ENCODE measurements at places on chromosomes 11 and 22.
A peak's percentile ranks its signal among the peaks of the same experiment; 100 is the strongest.

GRCh38 chr11:82007521-82007920, 726.1 kb downstream of the FAM181B start:
- no peak for DNase-seq

- DNase-seq, result no peak
Measured at GRCh38 chr11:97996762-97997161, 1024.0 kb upstream of the CNTN5 start.

GRCh38 chr11:74021998-74022397, 13.1 kb upstream of the UCP3 start:
- DNase-seq, result no peak

- no peak for DNase-seq
Measured at GRCh38 chr11:95570845-95571244, 218.7 kb downstream of the FAM76B start.

DNA sequence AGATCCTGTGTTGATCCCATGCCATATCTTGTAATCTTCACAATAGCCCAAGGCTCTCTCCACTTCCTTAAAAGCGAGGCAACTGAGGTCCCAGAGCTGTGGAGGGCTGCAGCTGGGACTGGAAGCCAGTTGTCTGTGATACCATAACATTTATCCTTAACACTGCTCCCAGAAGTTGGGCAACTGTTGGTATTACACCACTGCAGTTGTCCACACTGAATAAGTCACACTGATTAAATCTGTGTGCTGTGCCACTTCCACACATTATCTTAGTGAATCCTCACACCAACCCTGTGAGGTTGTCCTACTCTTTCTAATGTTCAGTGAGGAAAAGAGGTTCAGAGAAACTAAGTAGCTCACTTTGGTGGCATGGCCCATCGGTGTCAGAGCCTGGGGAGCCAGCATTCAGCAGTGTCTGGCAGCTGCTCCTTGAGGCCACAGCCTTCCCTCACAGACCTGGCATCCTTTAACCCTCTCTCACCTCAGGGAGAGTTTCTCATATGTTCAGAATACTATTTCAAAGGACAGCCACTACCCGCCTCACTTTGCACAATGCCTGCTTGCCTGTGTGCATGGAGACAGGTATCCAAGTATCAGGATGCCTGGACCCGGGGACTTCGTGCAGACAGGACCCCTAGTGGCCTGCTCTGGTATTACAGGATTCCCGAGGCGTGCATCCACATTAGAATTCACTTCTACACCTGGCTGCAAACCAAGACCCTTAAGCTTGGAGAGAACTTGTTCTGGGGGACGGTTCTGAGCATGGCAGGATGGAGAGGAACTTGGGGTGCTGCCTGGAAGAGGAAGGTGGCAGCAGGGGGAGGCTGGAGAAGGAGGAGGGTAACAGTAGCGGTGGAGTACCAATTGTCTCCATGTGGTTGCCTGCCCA, 221.9 kb upstream of the TBCEL start:
- peak; percentile 46 for DNase-seq

- DNase-seq, result no peak
Measured at GRCh38 chr22:25651332-25652085, 87.0 kb downstream of the GRK3 start.

DNA sequence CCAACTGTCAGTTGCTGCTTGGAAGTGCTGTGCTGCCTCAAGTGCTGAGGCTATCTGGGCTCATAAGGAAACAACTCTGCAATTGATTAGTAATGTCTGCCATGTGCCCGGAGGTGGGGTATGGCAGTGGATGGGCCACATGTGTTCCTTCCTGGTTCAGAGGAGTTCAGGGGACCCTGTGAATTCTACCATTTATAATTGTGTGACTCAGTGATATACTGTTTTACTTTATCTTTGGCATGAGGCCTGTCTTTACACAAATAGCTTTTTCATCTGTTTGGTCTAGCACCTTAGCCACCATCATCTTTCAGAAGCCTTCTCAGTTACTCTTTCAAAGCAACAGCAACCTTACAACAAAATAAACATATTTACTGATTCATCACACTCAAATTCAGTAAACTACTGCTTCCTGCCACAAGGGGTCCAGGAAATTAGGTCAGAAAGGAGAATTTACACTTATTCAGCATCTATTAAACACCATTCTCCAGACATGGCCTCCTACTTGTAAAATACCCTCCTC, 20.9 kb downstream of the DKK3 start:
- no peak for DNase-seq

GRCh38 chr11:69868871-69869270, 49.7 kb upstream of the FGF3 start:
- DNase-seq, result no peak

DNA sequence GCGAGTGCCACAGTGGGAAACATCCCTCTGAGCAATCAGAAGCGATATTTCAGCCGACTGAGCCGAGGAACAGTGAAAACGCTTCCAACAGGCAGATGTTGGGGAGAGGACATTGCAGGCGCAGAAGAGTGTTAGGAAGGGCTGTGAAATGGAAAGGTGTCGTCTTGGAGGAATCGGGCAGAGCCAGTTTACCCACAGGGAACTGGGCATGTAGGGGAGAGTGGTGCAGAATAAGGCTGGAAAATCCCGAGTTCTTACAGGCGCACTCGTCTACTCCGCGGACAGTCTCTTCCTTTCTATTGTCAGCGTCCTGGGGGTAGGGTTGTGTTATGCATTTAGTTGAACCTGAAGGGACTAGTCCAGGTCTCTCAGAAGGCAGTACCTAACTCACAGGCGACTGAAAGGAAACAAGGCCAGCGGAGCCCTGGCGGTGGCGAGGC, 1.1 kb upstream of the APLP2 start:
- no peak for DNase-seq

DNA sequence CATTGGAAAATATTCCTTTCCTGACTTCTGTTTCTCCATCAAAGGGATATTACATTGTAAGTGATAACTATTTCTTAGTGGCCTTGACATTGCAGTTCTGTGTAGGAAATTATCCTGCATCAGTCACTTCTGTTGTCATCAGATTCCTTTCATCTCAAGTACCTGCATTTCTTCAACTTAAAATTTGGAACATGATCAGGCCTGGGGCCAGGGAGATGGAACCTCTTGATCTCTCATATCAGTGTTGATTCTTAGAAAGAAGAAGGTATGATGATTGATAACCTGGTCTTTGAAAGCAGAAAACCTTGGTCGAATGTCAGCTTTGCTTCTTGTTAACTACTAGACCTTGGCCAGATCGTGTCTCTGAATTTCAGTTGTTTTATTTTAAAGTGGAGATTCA, 93.6 kb downstream of the NAV2 start:
- DNase-seq, result no peak

DNA sequence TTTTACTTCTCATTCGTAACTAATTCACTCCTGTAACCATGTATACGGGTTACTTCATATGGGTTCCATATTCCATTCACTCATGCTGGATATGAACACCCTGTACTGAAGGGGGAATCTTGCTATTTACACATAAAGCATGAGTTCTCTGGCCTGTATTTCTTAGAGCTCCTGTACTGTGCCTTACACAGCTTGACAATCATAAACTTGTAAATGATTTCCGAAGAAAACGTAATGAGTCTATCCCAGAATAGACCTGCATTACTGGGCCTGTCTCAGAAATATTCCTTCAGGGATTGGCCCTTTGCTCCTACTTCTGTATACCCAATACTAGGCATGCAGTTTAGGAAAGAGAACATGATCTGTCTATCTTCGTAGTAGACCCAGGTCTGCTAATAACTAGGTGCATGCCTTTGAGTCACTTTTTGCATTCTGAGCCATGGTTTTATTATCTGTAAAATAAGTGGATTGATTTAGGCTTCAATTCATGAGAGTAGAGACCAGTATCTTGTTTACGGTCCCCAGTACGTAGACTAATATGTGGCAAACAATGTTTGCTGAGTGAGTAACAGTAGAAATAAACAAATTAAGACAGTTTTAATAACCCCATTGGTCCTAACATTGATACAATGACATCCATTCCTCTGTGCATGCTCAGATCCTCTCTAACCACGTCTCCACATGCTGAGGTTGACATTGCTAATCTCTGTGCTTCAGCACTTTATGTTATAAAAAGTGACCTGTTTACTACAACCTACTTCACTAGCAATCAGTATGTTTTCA, 1.2 kb downstream of the CCDC34 start:
- no peak for DNase-seq

All from right kidney (tissue), 9 donors.